ENCODE measurements at places on chromosomes 6 and 20.
A peak's percentile ranks its signal among the peaks of the same experiment; 100 is the strongest.

- no peak for DNase-seq
Measured at GRCh38 chr6:142671791-142672190, 273.2 kb downstream of the HIVEP2 start.

GRCh38 chr6:118746145-118746824, 94.9 kb upstream of the CEP85L start:
- no peak for DNase-seq

GRCh38 chr6:136582711-136583471, 32.7 kb upstream of the MAP7 start:
- no peak for DNase-seq

- DNase-seq, result no peak
Measured at GRCh38 chr20:62660240-62660615, 17.9 kb downstream of the SLCO4A1 start.

DNA sequence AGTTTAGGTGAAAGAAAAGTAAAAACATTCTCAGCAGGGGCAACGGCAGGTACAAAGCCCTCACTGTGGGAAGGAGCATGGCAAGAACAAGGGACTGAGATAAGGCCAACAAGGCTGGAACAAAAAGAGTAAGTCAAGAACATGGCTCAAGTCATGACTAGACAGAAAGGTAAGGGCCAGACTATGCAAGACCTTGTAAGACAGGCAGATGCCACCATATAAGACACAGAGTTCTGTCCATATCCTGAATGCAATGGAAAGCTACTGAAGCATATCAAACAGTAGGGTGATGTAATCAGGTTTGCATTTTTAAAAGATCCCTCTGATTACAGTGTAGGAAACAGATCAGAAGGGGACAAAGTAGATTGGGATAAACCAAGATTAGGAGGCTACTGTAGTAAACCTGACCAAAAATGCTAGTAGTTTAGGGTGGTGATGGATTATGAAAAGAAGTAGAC, 5.5 kb downstream of the REV3L start:
- DNase-seq, result no peak

GRCh38 chr6:43465948-43466347, 10.6 kb upstream of the DLK2 start:
- no peak for DNase-seq

GRCh38 chr6:106102034-106102433, 15.9 kb downstream of the PRDM1 start:
- no peak for DNase-seq

DNA sequence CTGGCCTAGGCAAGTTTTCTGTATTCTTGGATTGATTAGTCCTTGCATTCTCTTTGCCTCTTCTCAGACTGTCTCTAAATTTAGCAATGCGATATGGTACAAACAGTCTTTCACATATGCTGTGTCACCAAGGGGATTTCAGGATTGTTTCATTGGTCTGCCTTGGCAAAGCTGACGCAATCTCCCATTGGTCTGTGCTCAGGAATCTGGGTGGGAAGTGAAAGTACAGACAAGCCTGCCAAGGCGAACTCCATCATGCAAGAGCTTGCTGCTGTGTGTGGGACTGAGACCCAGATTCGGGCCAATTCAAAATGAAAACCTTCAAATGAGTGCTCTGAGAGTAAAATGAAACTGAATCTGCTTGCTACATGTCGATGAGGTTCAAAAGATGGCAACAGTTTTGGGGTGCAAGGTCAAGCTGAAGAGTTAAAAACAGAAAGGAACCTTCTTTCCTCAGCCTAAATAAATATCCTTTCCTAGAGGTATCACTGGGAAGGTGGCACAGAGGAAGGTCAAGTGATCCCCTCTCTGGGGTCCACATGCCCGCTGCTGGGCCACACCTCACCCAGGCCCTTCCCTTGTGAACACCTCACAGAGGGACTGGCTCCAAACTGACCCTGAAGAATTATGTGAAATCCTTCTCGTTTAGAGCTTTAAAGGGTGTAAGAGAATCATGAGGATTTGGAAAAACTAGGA, 198.8 kb upstream of the PREP start:
- DNase-seq, result peak; percentile 56

DNA sequence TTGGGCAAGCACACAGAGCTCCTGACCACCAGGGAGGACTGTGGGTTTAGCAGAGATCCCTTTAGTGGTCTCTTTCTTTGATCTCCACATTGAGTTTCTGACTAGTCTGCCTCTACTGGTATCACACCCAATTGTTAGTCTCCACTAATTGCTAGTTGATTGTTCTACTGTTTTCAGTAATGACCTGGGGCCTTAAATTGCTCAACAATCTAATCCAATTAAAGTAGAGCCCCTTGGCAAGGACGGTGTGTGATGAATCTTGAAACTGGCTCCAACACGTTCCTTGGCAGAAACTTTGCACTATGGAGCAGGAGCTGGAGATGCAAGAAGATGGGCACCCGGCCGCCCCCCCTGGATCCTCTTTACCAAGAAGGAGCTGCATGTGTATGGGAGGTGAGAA, 12.3 kb downstream of the FAM50B start:
- no peak for DNase-seq

GRCh38 chr20:2899243-2899642, 26.0 kb downstream of the PTPRA start:
- no peak for DNase-seq

GRCh38 chr20:2176946-2177345, 75.3 kb downstream of the STK35 start:
- no peak for DNase-seq

- DNase-seq, result peak; percentile 49
Measured at GRCh38 chr20:11379257-11380011, 538.3 kb upstream of the BTBD3 start.

DNA sequence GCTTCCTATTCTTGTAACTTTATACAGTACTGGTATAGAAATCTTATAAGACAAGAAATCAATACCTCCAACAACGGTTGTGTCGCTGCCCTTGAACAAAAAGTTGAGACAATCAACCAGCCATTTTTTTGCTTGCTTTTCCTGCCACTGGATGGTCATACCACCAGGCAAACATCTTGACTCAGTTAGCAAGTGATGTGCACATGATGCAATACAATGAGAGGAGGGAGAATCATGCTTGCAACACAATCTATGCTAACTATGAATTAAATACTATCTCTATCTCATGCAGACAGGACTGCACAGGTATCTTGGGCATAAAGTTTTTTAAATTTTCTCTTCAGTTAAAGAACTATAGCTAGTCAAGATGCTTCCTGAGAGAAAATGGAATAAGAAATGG, 877.7 kb upstream of the CITED2 start:
- DNase-seq, result no peak

DNA sequence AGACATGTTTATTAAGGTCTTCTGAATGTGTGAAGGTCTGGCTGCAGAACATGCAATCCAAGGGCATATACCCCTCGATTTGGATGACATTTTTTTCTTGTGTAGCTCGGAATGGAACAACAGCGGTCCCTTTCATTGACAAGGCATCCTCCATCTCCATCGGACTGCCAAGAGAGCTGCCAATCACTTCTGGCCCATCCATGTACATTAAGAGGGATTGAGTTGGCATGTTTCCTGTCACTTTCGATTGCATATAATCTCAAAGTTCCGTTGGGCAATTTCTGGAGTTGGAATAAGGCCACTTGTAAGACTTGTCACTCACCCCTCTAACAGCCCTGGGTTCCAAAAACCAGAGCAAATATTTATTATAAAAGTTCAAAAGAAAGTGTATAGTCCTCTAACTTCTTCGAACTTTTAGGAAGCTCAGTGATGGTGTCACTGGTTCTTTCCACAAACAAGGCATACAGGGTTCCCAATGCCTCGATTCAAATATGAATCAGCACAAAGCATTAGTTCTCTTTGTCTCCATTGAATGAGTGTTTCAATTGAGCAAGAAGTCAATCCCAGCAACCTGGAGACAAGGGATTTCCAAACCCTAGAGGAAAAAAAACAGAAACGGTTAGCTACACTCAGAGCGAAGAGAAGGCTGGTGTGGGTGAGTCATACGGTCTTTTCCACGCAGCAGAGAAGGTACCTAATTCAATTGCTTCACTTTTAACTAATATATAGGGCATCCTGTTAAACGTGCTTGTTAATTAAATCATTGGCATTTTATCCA, 10.9 kb downstream of the ZNF217 start:
- no peak for DNase-seq

- DNase-seq, result no peak
Measured at GRCh38 chr6:2158596-2159271, 86.7 kb downstream of the GMDS start.

GRCh38 chr6:80638213-80639055, 532.0 kb downstream of the BCKDHB start:
- DNase-seq, result peak; percentile 70

DNA sequence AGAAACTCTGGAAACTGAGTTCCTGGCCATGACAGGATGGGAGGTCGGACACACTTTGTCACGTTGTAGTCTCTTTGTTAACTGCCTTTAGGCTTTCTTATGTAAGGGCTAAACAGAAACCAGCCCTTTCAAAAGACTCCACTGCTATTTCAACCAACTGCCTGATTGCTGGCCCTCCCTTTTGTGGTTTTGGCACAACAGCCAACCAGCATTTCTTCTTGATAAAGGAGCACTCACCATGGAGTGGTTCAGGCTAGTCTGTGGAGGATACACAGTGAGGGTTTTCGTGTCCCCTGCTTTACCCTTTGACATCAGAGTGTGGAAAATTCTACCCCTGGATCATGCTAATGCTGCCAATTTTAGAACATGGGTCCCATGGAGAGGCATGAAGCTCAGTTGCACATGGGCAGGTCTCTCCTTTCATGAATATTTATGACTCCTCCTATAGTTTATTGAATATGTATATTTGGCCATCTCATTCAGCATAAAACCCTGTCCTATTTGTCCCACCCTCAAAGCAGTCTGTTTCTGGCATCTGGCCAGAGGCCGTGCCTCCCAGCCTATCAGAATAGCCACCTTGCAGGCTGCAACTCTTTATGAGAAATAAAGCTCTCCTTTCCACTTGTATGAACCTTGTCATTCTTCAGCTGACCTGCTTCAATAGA, 148.3 kb downstream of the HS3ST5 start:
- DNase-seq, result no peak

DNA sequence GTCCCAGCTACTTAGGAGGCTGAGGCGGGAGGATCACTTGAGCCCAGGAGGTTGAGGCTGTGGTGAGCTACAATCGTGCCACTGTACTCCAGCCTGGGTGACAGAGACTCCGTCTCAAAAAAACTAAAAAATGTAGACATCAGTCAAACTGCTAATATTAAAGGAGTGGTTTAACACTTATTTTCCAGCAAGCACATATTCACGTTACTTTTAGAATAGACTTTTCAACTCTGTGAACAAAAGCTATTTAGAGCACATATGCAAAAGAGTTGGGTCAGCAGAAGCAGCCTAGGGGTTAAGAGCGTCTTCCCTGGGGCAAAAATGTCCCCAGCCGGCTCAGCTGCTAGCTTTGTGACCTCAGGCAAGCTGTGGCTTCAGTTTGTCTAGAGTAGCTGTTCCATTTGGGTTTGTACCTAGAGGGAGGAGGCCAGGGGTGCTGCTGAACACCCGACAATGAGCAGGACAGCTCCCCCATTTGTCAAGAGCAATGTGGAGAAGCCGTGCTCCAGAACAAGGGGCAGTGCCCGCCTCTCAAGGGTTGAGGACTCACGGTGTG, 62.5 kb upstream of the PTGIS start:
- DNase-seq, result no peak

DNA sequence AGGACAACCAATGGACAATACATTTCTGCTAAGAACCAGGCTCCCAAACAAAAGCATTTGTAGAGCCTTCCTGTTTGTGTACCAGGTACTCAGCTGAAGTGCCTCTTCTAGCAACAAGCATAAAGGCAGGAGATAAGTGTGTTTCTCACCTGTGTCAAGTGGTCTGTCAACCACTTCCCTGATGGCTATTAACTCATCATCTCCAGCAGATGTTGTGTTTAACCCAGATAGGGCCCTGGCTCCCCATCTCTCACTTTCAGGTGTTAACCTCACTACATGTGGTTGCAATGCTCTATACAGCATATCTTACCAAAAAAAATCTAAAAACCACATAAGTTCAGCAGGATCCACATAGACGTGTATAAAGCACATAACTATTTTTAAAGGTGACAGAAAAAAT, 9.6 kb upstream of the IL17A start:
- peak; percentile 13 for DNase-seq

- DNase-seq, result no peak
Measured at GRCh38 chr6:168032005-168032760, 34.7 kb downstream of the KIF25 start.

GRCh38 chr6:41449399-41450245, 96.6 kb upstream of the FOXP4 start:
- DNase-seq, result no peak

- no peak for DNase-seq
Measured at GRCh38 chr6:13504611-13505344, 17.4 kb upstream of the GFOD1 start.

- no peak for DNase-seq
Measured at GRCh38 chr6:84227044-84227433, 404 bp downstream of the CEP162 start.

GRCh38 chr6:52922161-52922560, 12.7 kb upstream of the GSTA3 start:
- no peak for DNase-seq

DNA sequence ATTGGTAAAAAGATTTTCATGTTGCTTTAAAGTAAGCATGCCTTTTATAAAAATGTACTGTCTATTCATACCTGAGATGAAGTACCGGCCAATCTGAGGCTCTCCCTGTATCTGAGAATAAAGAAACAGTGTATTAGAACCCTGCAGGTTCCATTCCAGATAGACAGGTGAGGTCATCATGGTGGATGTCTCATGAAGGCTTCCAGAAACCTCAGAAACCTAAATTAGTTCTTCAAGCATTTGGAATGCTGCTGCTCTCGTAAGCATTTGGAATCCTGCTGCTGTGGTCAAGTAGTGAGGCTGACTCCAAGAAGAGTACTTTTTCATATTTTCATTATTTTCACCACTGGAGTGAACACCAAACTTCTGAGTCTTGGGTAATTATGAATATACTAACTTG, 642.3 kb downstream of the MAFB start:
- no peak for DNase-seq

DNA sequence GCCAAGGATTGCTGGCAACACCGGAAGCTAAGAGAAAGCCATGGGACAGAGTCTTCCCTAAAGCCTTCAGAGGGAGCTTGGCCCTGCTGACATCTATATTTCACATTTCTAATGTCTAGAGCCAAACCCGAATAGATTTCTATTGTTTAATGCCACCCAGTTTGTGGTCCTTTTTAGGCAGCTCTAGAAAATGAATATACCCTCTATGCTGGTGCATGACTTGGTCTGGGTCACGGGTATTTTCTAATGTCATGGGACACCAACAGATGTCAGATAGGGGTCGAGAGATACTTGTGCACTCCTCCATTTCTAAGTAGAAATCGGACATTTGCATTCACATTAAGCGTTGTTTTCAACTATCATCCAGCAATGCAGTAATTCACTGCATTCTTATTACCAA, 37.0 kb upstream of the SOX4 start:
- DNase-seq, result no peak

- DNase-seq, result no peak
Measured at GRCh38 chr6:13014504-13015378, 298.2 kb downstream of the PHACTR1 start.

GRCh38 chr6:108287373-108287772, 7.5 kb upstream of the AFG1L start:
- no peak for DNase-seq

All from NK-92 treated with Interleukin-12 subunit alpha and Interleukin-12 subunit beta, amount 100 ng/mL, for 24 hours (cell line).